ENCODE measurements at places on chromosomes 1 and 21.

GRCh38 chr1:21775550-21775914 lies 7.4 kb downstream of the USP48 start:
- H3K4me1 ChIP-seq = peaks cover 8% of the 10 kb centered on the region
- peaks cover 29% of the 10 kb centered on the region for H3K36me3 ChIP-seq
- peak overlapping the region; percentile 2 for H3K27ac ChIP-seq
- no peaks in the 10 kb centered on the region for H3K27me3 ChIP-seq
- H3K4me3 ChIP-seq = no peak overlapping the region
- no peak for DNase-seq

- H3K4me3 ChIP-seq = no peak overlapping the region
- H3K27me3 ChIP-seq = no peaks in the 10 kb centered on the region
- peaks cover 5% of the 10 kb centered on the region for H3K4me1 ChIP-seq
- no peak overlapping the region for H3K27ac ChIP-seq
- H3K36me3 ChIP-seq = peaks cover 20% of the 10 kb centered on the region
Observed at GRCh38 chr1:117627546-117628130, 21.8 kb downstream of the TENT5C start.

GRCh38 chr1:172146141-172146850 lies 274.2 kb upstream of the C1orf105 start:
- no peak overlapping the region for H3K4me3 ChIP-seq
- no peak for DNase-seq
- no peak overlapping the region for H3K27ac ChIP-seq
- H3K27me3 ChIP-seq = no peaks in the 10 kb centered on the region
- H3K4me1 ChIP-seq = no peaks in the 10 kb centered on the region

GRCh38 chr21:42161956-42162681 lies 56.8 kb upstream of the ABCG1 start:
- no peak overlapping the region for H3K27ac ChIP-seq
- H3K4me3 ChIP-seq = no peak overlapping the region
- no peaks in the 10 kb centered on the region for H3K4me1 ChIP-seq

DNA sequence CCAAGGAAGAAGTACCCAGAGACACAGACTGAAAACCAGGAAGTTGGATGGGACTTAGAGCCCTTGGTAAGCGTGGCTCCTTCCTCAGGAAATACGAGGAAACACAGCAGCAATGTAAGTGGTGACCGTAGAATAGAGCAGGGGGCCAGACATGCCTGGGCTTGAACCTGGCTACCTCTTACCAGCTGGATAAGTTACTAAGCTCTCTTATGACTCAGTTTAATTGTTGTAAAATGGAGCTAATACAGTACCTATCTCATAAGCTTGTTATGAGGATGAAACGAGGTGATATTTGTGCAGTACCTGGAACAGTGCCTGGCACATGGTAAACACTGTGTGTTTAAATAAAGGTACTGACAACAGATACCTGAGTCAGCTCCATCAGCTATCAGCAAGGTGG lies 19.2 kb downstream of the EBNA1BP2 start:
- no peak overlapping the region for H3K4me3 ChIP-seq
- no peaks in the 10 kb centered on the region for H3K4me1 ChIP-seq

DNA sequence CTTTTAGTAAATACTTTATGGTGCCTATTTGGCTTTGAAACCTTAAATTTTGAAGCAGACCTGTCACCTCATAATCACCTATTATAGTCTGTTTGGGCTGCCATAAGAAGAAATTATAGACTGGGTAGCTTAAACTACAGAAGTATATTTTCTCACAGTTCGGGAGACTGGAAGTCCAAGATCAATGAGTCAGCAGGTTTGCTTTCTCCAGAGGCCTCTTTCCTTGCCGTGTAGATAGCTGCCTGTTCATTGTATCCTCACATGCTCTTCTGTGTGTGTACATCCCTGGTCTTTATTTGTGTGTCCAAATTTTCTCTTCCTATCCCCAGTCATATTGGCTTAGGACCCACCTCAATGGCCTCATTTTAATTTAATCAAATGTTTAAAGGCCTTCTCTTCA lies 518.2 kb downstream of the ADGRL2 start:
- no peaks in the 10 kb centered on the region for H3K27me3 ChIP-seq
- no peaks in the 10 kb centered on the region for H3K4me1 ChIP-seq
- H3K4me3 ChIP-seq = no peak overlapping the region

DNA sequence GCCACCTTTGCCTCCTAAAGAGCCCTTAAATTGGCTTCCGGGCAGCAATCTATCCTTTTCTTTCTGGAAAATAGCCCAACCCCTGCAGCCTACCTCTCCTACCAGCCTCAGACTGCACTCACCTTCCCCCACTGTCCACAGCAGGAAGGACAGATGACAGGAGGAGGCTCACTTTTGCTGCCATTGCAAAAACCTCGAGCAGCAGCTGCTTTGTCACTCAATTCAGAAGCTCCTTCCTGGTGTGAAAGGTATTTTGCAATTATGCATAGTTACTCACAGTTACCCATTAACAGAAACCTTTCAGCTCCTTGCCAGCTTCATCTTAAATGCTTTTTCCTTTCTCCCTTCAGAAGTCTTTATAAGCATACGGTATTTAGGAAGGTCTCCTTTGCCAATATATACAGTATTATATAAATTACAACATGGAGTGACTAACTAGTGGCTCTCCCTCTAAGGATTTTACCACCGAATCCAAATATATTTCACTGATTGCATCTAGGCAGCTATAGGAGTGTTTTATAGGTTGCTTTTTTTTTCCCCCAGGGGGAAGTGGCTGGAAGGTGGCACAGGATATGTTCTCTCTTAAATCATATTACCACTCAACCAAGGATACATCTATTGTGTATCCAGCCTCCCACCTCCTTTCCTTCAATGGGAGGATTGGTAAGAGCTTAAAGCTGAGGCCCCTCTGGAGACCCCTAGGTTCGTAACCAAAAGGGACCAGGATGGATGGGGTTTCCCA lies 142.1 kb upstream of the IPO9 start:
- no peaks in the 10 kb centered on the region for H3K36me3 ChIP-seq
- no peaks in the 10 kb centered on the region for H3K4me1 ChIP-seq
- peaks cover 3% of the 10 kb centered on the region for H3K27me3 ChIP-seq
- no peak for DNase-seq

DNA sequence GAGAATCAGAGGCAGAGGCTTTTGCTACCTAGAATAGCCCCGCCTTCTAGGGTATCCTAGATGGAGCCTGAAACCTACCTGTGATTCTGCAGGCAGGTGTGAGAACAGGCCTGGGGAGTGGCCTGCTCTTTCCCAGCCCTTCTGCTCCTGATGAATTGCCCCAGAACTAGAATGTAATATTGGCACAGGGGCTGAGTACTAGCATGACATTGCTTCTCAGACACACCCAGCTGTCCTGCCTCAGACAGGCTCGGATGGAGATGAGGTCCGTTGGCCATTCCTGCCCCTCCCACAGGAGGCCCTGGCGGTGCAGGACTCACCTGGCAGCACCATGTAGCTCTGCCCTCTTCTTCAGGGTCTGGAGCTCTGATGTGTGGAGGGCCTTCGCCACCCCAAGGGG lies 237.6 kb downstream of the GRIK3 start:
- H3K27ac ChIP-seq = no peak overlapping the region
- no peaks in the 10 kb centered on the region for H3K4me1 ChIP-seq
- H3K27me3 ChIP-seq = peaks cover 26% of the 10 kb centered on the region
- DNase-seq = no peak
- H3K4me3 ChIP-seq = no peak overlapping the region

GRCh38 chr1:201329801-201330200 lies 46.5 kb downstream of the PKP1 start:
- H3K36me3 ChIP-seq = no peaks in the 10 kb centered on the region
- H3K4me1 ChIP-seq = no peaks in the 10 kb centered on the region
- H3K27ac ChIP-seq = no peak overlapping the region
- no peak overlapping the region for H3K4me3 ChIP-seq

DNA sequence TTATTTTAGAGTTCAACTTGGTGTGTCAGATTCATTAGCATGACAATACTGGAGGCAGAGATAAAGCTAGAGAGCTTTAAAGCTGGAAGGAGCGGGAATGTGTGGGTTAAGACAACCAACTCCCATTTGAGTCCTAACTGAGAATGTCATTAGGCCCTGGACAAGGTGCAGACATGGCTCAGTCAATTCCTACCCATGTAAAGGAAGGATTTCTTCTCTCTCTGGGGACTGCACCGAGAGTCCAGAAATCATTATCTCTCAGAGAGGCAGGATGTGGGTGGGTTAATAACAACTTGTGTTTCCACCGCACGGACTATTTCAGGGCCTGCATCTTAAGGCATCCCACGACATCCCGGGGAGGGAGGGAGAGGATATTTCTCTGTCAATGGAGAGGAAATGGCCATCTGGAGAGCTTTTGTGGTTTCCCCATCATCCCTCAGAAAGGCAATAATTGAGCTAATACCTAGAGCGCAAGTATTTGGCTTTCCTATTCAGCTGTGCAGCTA lies 46.7 kb upstream of the SARS1 start:
- H3K4me1 ChIP-seq = peaks cover 28% of the 10 kb centered on the region
- H3K4me3 ChIP-seq = no peak overlapping the region
- H3K27ac ChIP-seq = no peak overlapping the region
- H3K27me3 ChIP-seq = no peaks in the 10 kb centered on the region
- H3K36me3 ChIP-seq = no peaks in the 10 kb centered on the region

GRCh38 chr1:41670217-41670957 lies 185.9 kb upstream of the EDN2 start:
- no peaks in the 10 kb centered on the region for H3K36me3 ChIP-seq
- H3K4me3 ChIP-seq = no peak overlapping the region
- no peaks in the 10 kb centered on the region for H3K4me1 ChIP-seq
- H3K27ac ChIP-seq = no peak overlapping the region

GRCh38 chr21:46618738-46619379 lies 14.0 kb upstream of the S100B start:
- no peaks in the 10 kb centered on the region for H3K4me1 ChIP-seq
- no peak overlapping the region for H3K27ac ChIP-seq
- no peak overlapping the region for H3K4me3 ChIP-seq
- H3K36me3 ChIP-seq = no peaks in the 10 kb centered on the region

- H3K27me3 ChIP-seq = no peaks in the 10 kb centered on the region
- no peak for DNase-seq
- no peak overlapping the region for H3K4me3 ChIP-seq
- H3K4me1 ChIP-seq = no peaks in the 10 kb centered on the region
- H3K27ac ChIP-seq = no peak overlapping the region
- H3K36me3 ChIP-seq = no peaks in the 10 kb centered on the region
Observed at GRCh38 chr1:59242370-59242769, 54.5 kb upstream of the FGGY start.

- no peak for DNase-seq
- peaks cover 27% of the 10 kb centered on the region for H3K27me3 ChIP-seq
- no peak overlapping the region for H3K4me3 ChIP-seq
- H3K4me1 ChIP-seq = peaks cover 13% of the 10 kb centered on the region
- H3K27ac ChIP-seq = no peak overlapping the region
- no peaks in the 10 kb centered on the region for H3K36me3 ChIP-seq
Observed at GRCh38 chr1:159854116-159854692, 8.3 kb downstream of the VSIG8 start.

DNA sequence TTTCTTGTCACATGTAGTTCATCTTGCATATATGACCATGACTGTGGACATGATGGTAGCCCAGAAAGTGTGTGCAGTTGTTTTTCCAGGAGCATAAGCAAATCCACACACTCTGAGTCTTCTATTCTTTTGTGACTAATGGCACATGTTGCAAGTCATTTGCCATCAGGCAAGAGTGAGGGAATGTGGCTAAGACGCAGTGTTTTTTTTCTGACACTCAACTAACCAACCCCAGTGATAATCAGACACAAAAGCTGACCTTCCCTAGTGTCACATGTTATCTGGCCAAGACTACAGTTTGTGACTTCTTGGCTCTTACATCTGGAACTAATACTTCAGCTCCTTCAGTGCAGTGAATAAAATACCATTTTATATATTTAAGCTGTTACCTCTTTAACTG lies 108.8 kb downstream of the ITSN1 start:
- no peaks in the 10 kb centered on the region for H3K27me3 ChIP-seq
- no peak overlapping the region for H3K4me3 ChIP-seq
- peak overlapping the region; percentile 21 for H3K27ac ChIP-seq
- no peak for DNase-seq
- no peaks in the 10 kb centered on the region for H3K36me3 ChIP-seq

DNA sequence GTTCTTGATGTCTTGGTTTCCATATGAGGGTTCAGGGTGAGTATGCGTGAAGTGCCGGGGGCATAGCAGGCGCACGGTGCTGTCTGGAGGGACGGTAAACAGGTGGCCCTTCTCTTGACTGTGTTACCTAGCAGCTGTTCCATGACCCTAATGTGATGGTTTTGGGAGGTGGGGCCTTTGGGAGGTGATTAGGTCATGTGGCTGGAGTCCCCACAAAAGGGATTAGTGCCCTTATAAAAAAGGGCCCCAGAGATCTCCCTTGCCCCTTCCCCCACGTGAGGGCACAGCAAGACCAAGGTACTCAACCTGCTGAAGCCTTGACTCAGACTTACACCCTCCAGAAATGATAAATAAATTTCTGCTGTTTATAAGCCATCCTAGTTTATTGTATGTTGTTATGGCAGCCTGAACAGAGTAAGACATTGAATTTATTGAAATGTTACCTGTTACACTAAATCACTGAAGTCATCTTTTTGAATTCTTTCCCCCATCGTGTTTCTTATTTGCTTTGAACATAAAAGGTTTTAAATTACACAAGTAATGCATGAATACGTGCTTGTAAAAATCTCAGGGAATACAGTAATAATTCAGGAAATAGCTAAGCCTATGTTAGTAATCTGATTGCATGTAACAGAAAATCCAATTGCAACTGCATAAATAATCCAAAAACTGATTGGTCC lies 15.6 kb downstream of the TRAPPC10 start:
- no peak overlapping the region for H3K27ac ChIP-seq
- no peak overlapping the region for H3K4me3 ChIP-seq
- DNase-seq = no peak
- peaks cover 41% of the 10 kb centered on the region for H3K4me1 ChIP-seq

DNA sequence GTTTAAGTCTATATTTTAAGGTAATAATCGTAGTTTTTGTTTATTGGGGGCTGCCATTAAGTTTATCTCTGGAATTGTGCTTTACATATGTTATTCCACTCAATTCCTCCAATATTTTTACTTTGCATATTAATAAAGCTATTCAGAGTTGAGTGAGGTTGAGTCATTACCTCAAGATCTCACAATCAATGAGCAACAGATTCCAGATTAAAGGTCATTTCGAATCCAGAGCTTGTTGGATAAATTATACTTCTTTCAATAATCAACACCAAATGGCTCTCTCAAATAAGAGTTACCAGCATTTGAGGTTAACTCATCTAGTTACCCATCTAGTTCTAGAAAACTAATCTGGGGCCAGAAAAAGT lies 16.7 kb downstream of the RGS4 start:
- H3K36me3 ChIP-seq = no peaks in the 10 kb centered on the region
- no peaks in the 10 kb centered on the region for H3K27me3 ChIP-seq
- no peak overlapping the region for H3K4me3 ChIP-seq
- DNase-seq = no peak

- no peak overlapping the region for H3K4me3 ChIP-seq
- no peak overlapping the region for H3K27ac ChIP-seq
Observed at GRCh38 chr21:39913706-39914305, 46.6 kb downstream of the PCP4 start.

GRCh38 chr1:178921499-178921898 lies 50.6 kb upstream of the ANGPTL1 start:
- H3K27ac ChIP-seq = no peak overlapping the region
- no peaks in the 10 kb centered on the region for H3K4me1 ChIP-seq
- no peak overlapping the region for H3K4me3 ChIP-seq
- H3K36me3 ChIP-seq = no peaks in the 10 kb centered on the region
- no peaks in the 10 kb centered on the region for H3K27me3 ChIP-seq

- peaks cover 9% of the 10 kb centered on the region for H3K4me1 ChIP-seq
- no peaks in the 10 kb centered on the region for H3K27me3 ChIP-seq
- H3K27ac ChIP-seq = peak overlapping the region; percentile 8
- no peaks in the 10 kb centered on the region for H3K36me3 ChIP-seq
Observed at GRCh38 chr21:35139382-35139715, 90.2 kb upstream of the RUNX1 start.

GRCh38 chr1:28010969-28011368 lies 51.2 kb downstream of the XKR8 start:
- H3K36me3 ChIP-seq = peaks cover 81% of the 10 kb centered on the region
- H3K27ac ChIP-seq = no peak overlapping the region
- no peak overlapping the region for H3K4me3 ChIP-seq
- DNase-seq = no peak
